ENCODE measurements at places on chromosomes 11 and 22.

DNA sequence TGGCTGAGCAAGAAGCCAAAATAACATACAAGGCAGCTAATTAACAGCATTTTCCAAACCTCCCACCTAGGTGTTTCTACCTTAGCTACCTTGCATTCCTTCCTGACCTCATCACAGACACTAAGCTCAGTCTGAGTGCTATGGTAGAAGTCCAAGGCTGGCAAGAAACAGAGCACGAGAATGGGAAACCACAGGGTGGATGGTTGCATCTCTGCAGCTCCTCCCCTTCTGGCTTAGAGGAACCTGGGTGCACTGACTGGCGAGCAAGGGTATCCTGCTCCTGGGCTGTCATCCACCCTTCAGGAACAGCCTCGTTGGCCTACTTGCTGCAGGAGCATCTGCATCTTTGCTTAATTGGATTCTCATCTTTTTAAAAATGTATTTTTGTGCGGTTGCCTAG is 73.1 kb upstream of the KIRREL3 start:
- DNase-seq, result no peak

GRCh38 chr11:93717501-93717900 is 23.8 kb downstream of the TAF1D start:
- DNase-seq, result no peak

GRCh38 chr22:25006354-25006753 is 53.8 kb downstream of the KIAA1671 start:
- no peak for DNase-seq

DNA sequence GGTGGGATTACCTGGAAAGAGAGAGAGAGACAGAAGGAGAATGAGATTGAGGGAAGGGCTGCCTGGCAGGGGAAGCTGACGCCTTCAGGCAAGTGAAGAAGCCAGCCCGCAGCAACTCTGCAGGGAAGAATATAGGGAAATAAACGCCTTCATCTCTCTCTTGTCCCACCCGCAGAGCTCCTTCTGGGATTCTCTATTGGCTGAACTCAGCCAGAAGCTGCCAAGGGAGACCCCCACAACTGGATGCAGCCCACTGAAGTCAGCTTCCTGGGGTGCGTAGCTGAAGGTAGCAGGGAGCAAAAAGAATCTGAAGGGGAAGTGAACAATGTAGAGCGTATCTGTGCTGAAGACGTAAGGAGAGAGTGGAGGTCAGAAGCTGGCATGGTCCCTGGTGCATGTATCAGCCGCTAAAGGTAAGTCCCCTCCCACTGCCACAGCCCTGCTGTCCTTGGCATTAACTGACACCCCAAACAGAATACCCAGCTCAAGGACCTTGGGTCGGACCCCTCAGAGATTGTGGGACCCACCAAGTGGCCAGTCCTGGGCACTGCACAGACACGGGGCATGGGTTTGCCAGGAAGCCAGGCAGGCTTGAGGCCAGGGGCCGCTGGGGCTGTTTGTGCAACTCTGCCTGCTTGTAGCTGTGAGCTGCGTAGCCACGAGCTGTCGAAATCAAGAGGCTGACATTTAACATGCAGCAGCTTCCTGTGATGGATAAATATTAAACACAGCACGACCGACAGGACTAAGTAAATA is 469.9 kb downstream of the MN1 start:
- no peak for DNase-seq

- DNase-seq, result no peak
Measured at GRCh38 chr11:26958702-26959049, 35.2 kb upstream of the FIBIN start.

DNA sequence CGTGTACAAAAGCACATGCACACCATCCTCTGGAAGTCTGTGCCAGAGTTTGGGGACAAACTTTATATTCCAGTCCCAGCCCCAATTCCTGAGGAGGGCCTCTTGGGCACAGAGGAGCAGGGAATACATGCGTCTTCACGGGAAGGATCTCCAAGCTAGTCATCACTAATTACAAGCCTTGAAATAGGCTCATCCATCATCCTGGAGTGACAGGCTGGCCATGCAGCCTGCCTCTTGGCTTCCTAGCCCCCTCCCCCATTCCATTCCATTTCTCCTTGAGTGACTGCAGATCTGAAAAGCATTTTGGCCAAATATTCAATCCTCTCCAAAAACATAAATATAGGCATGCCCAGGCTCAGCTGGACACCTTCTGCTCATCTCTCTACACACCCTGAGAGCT is 24.8 kb downstream of the SERPING1 start:
- no peak for DNase-seq

DNA sequence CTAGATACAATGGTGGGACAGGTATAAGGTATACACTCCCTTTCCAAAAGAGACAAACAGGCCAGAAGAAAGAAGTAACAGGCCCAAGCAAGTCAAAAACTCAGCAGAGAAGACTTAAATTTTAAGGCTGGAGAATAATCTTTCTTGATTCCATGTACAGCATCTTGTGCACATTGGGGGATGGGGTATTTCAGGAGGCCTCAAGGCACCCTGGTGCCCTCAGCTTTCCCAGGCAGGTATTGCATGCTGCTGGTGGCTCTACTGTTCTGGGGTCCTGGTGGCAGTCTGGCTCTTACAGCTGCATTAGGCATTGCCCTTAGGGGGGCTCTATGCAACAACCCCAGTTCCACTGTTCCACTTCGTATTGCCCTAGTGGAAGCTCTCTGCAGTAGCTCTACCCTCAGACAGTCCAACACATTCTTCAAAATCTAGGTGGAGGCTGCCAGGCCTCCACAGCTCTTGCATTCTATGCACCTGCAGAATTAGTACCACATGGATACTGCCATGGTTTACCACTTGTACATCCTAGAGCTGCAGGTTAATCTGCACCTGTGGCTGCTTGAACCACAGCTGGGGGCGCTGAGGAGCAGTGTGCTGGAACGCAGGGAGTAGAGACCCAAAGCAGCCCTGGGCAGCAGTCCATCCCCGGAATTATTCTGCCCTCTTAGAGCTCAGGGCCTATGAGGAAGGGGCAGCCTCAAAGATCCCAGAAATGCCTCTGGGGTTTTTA is 4.2 kb upstream of the CTSC start:
- DNase-seq, result no peak

GRCh38 chr11:116563028-116563711 is 209.6 kb downstream of the BUD13 start:
- DNase-seq, result no peak

DNA sequence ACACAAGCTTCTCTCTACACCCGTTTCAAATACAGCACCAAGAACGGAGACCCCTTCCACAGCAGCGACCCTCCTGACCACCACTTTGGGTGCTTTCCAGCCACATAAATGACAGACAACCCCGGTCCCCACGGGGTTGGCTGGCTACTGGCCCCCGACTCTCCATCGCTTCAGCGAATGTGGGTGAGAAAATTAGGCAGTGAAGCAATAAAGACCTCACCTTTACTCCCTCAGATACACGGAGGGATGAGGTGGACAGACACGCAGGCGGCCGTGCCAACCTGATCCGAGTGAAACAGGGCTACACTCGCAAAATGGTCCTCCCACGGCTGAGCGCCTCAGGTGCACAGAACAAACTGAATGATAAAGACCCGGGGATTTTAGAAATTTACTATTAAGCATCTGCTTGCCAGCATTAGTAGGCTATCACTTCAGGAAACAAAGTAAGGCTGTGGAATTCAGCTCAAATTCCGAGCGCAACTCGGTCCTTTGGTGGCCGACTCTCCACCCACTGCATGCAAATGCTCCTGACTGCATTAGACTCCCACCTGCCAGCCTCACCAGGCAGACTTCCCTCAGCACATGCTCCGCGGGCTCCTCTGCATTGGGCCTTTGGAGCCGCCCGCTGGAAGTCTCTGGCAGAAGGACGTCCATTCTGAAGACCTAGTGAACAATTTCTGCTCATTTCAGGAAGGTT is 12.8 kb upstream of the EFCAB6 start:
- DNase-seq, result no peak

DNA sequence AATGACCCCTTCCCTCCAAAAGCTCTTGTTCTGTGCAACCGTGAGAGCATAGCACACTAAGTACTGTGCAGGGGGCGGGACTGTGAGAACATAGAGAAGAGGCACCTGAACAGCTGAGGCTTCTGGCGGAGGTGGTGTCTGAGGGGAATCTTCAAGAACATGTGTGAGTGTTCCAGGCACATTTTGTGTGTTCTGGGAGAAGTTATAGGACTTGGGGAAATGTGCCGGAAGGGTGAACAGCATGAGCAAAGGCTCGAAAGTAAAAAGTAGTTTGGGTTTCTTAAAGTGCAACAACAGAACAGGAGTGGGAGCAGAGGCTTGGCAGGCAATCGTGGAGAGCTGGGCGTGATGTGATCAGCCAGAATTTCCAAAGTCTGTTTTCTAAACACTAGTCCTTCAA is 12.4 kb upstream of the SYN3 start:
- no peak for DNase-seq

DNA sequence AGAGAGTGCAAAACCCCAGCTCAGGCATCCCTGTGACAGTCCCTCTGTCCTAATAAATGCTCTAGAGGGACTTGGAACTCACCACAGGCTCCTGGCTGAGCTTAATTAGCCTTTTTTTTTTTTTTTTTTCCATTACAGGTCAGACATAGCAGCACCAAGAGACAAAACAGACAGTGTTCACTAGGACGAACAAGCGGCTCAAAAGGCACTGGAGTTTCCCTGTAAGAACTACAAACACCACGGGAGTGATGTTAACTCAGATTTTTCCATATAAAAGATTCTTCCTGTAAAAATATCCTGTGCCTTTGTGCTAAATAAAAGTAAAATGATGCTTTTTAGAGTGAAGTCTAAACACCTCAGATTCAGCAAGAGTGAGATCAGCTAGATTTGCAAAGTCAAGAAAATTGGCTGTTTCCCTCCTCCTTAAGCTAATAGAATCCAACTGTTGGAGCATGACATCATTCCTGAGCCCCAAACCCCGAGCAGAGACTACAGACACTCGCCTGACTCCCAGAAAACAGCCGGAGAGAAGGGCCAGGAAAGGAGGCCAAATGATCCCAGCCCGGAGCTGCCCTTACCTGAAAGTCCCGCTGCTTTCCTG is 101.0 kb upstream of the AKIP1 start:
- DNase-seq, result no peak

- DNase-seq, result no peak
Measured at GRCh38 chr11:111688013-111688412, 78.2 kb downstream of the PPP2R1B start.

DNA sequence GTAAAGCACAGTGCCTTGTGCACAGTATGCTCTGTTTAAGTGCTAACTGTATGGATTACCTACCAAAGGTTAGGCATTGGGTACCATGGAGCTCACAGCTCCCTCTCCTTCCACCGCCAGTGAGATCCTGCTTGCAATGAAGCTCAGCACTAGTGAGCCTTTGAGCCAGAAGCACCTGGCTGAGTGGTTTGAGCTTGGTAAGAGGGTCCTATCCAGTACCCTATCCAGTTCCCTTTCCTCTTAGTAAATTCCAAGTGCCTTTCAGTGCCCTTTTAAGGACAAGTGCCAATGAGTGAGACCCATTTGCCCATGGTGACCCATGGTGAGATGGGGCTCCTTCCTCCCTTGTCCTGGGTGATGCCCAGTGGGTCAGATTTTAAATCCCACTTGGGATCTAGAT is 43.1 kb upstream of the NAV2 start:
- DNase-seq, result no peak

- no peak for DNase-seq
Measured at GRCh38 chr11:79236541-79236971, 204.3 kb downstream of the TENM4 start.

- no peak for DNase-seq
Measured at GRCh38 chr22:45923835-45924234, 53.1 kb downstream of the WNT7B start.

- DNase-seq, result no peak
Measured at GRCh38 chr11:117217141-117218084, 14.5 kb downstream of the PCSK7 start.

DNA sequence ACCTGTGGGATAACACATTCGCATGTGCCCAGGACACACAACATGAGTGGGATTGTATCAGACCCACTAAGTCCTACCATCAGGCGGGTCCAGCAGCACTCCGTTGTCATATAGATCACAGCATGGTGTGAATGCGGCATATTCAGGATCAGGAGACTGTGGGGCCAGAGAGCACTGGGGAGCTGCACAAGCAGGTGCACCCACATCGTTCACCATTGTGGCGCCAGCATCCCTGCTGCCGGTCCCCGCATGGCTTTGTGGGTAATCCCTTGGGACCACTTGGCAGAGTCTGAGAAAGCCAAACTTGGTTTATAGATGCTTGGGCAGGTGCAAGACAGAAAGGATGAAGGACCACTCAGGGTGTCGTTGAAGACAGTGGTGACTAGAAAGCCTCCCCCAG is 201.6 kb upstream of the B3GAT1 start:
- DNase-seq, result no peak

- DNase-seq, result no peak
Measured at GRCh38 chr11:2387266-2387987, 10.3 kb downstream of the CD81 start.

DNA sequence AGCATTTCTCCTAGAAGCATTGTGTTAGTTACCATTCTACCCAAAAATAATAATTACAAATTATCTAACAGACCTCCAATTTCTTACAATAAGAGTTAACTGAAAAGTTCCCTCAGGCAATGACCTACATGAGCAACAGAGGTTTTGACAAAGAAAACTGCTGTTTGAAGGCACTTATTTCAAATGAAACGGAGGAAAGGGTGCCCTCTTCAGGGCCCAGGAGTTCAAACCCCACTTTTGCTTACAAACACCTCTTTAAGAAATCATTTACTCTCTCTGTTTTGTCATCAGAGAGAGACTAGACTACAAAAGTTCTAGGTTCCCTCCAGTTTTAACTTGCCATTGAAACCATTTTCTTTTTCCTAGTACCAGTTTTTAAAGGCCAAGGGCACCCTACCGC is 56.7 kb downstream of the AMBRA1 start:
- no peak for DNase-seq

- no peak for DNase-seq
Measured at GRCh38 chr11:10650630-10651029, 42.9 kb downstream of the IRAG1 start.

GRCh38 chr22:38652859-38653258 is 3.3 kb downstream of the FAM227A start:
- DNase-seq, result no peak

GRCh38 chr22:27226666-27227065 is 569.3 kb downstream of the MIAT start:
- DNase-seq, result no peak

- no peak for DNase-seq
Measured at GRCh38 chr11:102427068-102427467, 25.5 kb downstream of the TMEM123 start.

DNA sequence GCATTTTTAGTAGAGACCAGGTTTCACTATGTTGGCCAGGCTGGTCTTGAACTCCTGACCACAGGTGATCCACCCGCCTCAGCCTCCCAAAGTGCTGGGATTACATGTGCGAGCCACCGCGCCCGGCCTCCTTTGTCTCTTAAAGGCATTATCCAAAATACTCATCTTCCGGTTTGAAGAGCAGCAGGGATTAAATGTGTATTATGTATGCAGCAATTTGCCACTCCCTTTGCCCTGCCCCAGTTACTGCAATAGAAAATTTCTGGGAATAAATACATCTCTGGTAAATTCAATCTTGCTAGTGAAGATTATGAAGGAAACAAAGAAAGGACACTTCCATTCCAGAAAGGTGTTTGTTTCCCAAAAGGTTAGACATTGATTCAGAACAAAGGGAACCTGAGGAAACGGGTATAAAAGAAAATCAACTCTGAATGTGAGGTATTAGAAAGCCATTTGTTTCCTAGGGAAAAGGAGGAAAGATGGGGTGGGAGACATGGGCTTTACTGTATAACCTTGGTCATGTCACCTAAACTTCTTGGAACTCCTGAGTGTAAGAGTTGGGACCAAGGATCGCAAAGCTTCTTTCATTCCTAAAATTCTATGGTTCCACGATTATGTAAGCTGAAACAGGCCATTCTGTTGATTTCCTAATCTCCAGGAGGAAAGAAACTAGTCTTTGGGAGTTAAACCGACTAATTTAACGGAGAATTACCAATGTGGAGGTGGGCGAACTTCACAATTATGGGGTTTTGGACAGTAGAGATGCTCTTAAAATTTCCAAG is 959 bp upstream of the HIPK3 start:
- DNase-seq, result no peak

Data from activated naive CD4-positive, alpha-beta T cell (primary cell).